Smooth muscle cell of the pulmonary artery (primary cell): ENCODE measurements at places on chromosomes 11 and 22. TPM values are rescaled to one million over a fixed set of nuclear protein-coding genes. Genes with fewer than 3 reads are reported as not detected.

Gene SYT8
- 0.07 TPM in 2 replicates for total RNA-seq

Gene SMIM38
- total RNA-seq = 0.50 and 0.72 TPM in 2 replicates

Gene SCN4B
- 0.07 TPM in 1 of 2 replicates, not detected in the other for total RNA-seq

Gene OR52B2
- total RNA-seq = not detected in 2 replicates

Gene OR52H1
- total RNA-seq = 0.91 and 0.99 TPM in 2 replicates

Gene APOL5
- 0.46 TPM in 1 of 2 replicates, not detected in the other for total RNA-seq

Gene CDC45
- 2.4 and 3.8 TPM in 2 replicates for total RNA-seq

Gene FIBIN
- 15.4 and 28.8 TPM in 2 replicates for total RNA-seq
